Placental epithelial cell (primary cell): ENCODE measurements at places on chromosomes 7 and 10. TPM values are rescaled to one million over a fixed set of nuclear protein-coding genes. Genes with fewer than 3 reads are reported as not detected.

The DLD gene
- total RNA-seq, result 64.4 and 69.8 TPM in 2 replicates

The CYP26C1 gene
- total RNA-seq, result not detected in 2 replicates

The PLAC9 gene
- total RNA-seq, result not detected in 2 replicates

The CHRM2 gene
- under 0.01 and 0.11 TPM in 2 replicates for total RNA-seq

The C10orf105 gene
- not detected in 2 replicates for total RNA-seq

The OSBPL3 gene
- 26.7 and 44.7 TPM in 2 replicates for total RNA-seq

The CYP3A7 gene
- total RNA-seq, result 0.22 TPM in 1 of 2 replicates, not detected in the other

The CFAP43 gene
- total RNA-seq, result 0.11 and 1.6 TPM in 2 replicates

The ITIH5 gene
- total RNA-seq, result 4.2 and 18.8 TPM in 2 replicates

The CYP3A5 gene
- total RNA-seq, result under 0.01 TPM in 1 of 2 replicates, not detected in the other

The ZNF786 gene
- 7.4 and 7.5 TPM in 2 replicates for total RNA-seq

The SPDYE6 gene
- total RNA-seq, result not detected in 2 replicates

The NPY4R2 gene
- 0.39 TPM in 1 of 2 replicates, not detected in the other for total RNA-seq

The AKR1D1 gene
- not detected in 2 replicates for total RNA-seq

The MMD2 gene
- total RNA-seq, result not detected in 2 replicates
